ENCODE measurements at places on chromosomes 5 and 9. TPM values are rescaled to one million over a fixed set of nuclear protein-coding genes. Genes with fewer than 3 reads are reported as not detected.

Gene DDX4
- not detected for total RNA-seq

Gene SVEP1
- total RNA-seq: 9.2 TPM

Gene SPINK5
- total RNA-seq: not detected

Gene CCL28
- 1.5 TPM for total RNA-seq

Gene CDKN2B
- 74.0 TPM for total RNA-seq

Gene TLX3
- total RNA-seq: not detected

Gene TNC
- total RNA-seq: 206 TPM

Gene IFNA2
- total RNA-seq: not detected

Gene BARHL1
- not detected for total RNA-seq

Gene MEGF10
- total RNA-seq: 0.14 TPM

Gene SCGB3A2
- not detected for total RNA-seq

Gene LHX6
- not detected for total RNA-seq

Gene PCDHB4
- total RNA-seq: under 0.01 TPM

Gene SLC6A7
- not detected for total RNA-seq

Gene UGT3A2
- not detected for total RNA-seq

Gene SOHLH1
- total RNA-seq: not detected

Gene STOM
- total RNA-seq: 32.8 TPM

Gene OLFM1
- 2.9 TPM for total RNA-seq

Gene MORN5
- total RNA-seq: not detected

Gene PTGER4
- total RNA-seq: 2.7 TPM

Gene ANKRD34B
- total RNA-seq: not detected

Gene STC2
- total RNA-seq: 487 TPM

Gene OR1J2
- total RNA-seq: not detected

Gene PCDHB6
- 0.30 TPM for total RNA-seq

Gene ARID3C
- total RNA-seq: not detected

Gene LHX2
- total RNA-seq: not detected

Gene OGN
- 0.59 TPM for total RNA-seq

Data from smooth muscle cell of the umbilical artery (primary cell).